ENCODE measurements at places on chromosomes 4 and X. TPM values are rescaled to one million over a fixed set of nuclear protein-coding genes. Genes with fewer than 3 reads are reported as not detected.

DNA sequence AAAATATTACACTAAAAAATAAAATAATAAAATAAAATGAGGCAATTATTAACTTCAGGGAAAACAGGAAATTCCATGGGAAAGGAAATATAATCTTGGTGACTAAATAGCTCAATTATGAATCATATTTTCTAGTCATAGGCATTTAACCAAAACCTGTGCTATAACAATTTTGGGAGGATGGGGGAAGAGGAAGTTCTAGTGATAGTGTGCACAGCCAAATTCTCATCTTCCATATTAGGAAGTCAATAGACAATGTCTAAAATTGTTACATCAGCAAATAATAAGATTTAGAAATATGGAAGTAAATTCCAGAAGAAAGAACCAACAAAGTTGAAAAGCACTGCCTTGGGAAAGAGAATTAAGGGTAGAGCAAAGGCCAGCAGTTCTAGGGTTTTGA is 2.8 kb downstream of the AWAT2 start:
- DNase-seq, result peak; percentile 48

GRCh38 chr4:113537203-113537602 is 224.3 kb downstream of the CAMK2D start:
- DNase-seq, result no peak

- no peak for DNase-seq
These were observed 53.2 kb downstream of the HMGB2 start for GRCh38 chr4:173280998-173281397.

- DNase-seq, result no peak
These were observed 11.8 kb downstream of the RASL11B start for GRCh38 chr4:52873861-52874343.

GRCh38 chr4:189838821-189839497 is 101.7 kb upstream of the FRG1 start:
- DNase-seq, result no peak

- no peak for DNase-seq
These were observed 18.8 kb downstream of the PPP2R3B start for GRCh38 chrX:367866-368265.

DNA sequence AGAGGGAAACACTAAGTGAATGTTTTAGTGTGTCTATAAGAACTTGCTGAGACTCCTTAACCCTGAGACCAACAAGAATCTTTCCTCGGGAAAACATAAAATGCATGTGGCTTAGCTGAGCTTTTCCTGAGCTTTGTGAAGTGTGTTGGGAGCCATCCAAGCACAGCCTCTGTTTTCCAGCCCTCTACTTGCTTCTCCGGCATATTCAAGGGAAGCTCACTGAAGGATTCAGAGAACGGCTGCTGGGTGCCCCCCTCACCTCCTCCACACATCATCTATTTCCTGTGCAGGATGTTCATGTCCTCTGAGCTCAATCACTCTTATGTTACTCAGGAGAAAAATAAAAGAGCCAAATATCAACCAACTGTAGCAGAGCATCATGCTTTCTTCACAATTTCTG is 492.1 kb downstream of the IL15 start:
- no peak for DNase-seq

DNA sequence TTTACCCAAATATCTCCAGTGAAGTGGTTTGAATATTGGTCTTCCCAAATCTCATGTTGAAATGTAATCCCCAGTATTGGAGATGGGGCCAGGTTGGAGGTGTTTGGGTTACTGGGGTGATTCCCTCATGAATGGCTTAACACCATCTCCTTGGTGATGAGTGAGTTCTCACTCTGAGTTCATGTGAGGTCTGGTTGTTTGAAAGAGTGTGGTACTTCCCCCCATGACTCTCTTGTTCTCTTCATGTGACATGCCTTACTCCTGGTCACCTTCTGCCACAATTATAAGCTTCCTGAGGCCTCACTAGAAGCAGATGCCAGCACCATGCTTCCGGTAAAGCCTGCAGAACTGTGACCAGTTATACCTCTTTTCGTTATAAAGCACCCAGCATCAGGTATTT is 32.9 kb upstream of the OTUD4 start:
- no peak for DNase-seq

- no peak for DNase-seq
These were observed 44.7 kb downstream of the PROM1 start for GRCh38 chr4:16039139-16039538.

The ARHGAP36 gene
- total RNA-seq, result not detected

Measured in MCF 10A (cell line).